Stimulated activated naive CD8-positive, alpha-beta T cell treated with anti-CD3 and anti-CD28 coated beads, Interleukin-15, Interleukin-2, amounts not matched to agents 100 U/mL and 50 U/mL, for 24 hours (primary cell): ENCODE measurements at places on chromosomes 12 and 14.

DNA sequence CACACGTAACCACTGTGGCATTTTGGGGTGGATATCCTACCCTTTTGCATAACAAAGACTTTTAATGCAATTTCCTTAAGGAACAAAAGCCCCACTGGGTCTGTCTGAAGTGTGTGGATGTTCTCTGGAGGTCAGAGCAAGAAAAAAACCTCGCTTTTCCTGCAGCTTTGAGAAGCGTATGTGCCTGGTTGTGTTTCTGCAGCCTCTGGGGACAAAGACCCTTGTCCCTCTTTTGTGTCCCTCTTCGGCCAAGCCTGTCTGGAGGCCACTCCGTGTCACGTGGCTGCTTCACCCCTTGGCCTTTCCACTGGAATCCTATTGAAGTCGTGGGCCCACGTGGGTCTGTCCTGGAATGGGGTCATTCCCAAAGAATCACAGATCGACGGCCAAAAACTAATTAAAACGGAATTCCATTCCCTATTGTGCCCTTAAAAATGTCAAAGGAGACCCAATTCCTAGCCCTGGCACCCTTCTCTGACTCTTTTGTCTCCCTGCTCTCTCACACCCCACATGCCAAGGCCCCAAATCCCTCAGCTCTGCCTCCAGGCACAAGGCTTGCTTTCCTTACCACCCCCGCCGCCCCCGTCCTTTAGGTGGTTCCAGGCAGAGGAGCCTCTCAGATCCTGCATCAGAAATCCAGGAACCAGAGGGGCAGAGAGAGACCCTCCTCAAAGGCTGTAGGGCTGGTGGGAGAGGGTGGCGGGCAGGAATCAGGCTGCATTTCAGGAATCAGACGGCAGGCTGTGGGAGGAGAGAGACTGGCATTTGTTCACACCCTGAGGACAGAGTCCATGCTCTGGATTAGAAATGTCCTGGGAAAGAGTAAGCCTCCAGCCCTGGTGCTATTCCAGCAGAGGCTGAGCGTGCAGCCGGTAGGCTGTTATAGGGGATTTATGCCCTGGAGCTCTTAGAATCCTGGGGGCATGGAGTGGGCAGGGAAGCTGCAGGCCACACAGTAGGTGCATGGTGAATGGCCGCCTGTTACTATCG lies 12.6 kb upstream of the CYP46A1 start:
- no peak for DNase-seq

GRCh38 chr12:127459687-127460086 lies 807.3 kb upstream of the TMEM132C start:
- DNase-seq: no peak

DNA sequence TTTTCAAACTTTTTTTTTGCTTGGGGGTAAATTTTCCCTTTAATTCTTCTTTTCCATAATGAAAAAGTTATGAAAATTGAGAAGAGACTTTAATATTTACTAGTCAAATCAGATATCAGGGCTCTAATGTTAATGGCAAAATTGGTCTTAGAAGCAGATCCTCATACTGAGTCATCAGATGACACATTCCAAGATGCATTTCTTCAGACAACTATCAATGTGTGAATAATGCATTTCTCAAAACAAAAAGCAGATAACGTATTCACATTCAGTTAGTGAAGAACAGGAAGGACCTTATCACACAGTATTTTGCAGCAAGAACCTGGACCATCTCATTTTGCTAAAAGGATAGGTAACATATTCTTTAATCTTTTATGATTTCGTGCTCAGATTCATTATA lies 130.7 kb downstream of the GPHN start:
- DNase-seq: no peak

- DNase-seq: no peak
Observed at GRCh38 chr14:55118761-55119160, 10.3 kb upstream of the LGALS3 start.

DNA sequence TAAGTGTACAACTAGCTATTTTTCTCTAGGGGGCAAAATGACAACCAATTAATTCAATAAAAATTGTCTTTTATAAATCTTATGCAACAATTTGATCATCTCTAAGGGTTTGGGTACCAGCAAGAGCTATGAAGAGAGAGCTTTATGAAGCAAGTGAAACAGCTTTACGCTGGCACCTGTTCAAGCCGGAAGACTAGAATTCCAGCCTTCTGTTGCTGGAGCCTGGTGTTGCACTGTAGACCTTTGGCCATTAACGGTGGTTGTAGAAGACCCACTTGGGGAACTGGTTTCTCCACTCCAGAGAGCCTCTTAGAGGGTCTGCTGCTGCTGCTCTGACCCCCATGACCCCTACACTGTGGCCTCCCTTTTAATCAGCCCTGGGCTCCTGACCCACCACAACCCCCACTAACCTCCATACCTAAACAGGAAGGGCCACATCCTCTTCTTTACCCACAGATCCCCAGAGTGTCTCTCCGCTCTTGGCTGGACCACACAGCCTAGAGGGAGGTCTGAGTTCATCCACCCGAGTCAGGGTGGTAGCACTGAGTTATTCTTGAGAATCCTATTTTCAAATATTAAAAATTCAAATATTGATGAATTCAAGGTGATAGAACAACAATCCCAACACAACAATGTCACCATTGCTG lies 54.6 kb upstream of the STON2 start:
- no peak for DNase-seq
